ENCODE measurements at places on chromosomes 16 and 17.

GRCh38 chr16:51376080-51376479 is 225.0 kb upstream of the SALL1 start:
- DNase-seq, result no peak

DNA sequence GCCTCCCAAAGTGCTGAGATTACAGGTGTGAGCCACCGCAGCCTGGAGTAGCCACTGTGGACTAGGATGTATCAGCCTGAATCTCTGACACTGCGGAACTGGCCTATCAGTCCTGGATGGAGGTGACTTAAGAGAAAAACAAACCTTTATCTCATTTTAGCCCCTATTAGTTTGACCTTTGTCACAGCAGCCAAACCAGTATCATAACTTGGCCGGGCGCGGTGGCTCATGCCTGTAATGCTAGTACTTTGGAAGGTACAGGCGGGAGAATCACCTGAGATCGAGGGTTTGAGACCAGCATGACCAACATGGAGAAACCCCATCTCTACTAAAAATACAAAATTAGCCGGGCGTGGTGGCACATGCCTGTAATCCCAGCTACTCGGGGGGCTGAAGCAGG is 51.8 kb upstream of the USP7 start:
- no peak for DNase-seq

- no peak for DNase-seq
These were observed 29.9 kb upstream of the GINS2 start for GRCh38 chr16:85718682-85719081.

DNA sequence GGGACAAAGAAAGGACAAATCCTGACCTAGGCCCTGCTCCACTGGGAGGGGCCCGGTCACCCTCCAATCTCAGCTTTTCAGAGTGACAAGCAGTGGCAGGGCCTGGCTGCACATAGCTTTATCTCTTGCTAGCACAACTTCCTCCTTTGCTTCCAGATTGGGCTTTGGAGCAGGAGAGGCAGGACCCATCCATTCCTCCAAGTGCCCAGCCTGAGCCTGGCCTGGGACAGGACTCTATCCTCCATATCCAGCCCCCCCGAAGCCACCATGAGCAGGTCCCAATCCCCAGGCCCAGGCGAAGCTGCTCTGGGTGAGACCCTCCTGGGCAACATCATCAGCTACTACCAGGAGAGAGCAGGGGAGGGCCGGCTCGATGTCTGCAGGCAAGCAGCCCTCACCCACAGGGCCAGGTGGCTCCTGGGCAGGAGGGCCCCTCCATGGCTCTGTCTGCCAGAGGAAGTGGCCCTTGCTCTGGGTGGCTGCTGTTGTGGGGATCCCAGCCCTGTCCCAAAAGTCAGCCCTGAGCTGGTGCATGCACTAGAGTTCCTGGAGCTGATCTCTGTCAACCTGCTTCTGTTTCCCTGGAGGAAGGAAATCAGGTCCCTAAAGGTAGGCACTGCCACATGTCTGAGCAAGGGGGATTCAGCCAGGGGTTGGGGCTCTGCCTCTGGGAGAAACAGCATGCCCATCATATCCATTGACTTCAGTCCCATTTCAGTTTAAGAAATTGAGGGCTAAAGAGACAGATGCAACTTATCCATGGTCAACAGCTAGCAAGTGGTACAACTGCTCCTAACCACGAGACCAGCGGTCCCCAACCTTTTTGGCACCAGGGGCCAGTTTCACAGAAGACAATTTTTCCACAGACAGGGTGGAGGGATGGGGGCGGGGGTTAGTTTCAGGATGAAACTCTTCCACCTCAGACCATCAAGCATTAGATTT is 58.9 kb downstream of the TK2 start:
- DNase-seq, result peak; percentile 14

DNA sequence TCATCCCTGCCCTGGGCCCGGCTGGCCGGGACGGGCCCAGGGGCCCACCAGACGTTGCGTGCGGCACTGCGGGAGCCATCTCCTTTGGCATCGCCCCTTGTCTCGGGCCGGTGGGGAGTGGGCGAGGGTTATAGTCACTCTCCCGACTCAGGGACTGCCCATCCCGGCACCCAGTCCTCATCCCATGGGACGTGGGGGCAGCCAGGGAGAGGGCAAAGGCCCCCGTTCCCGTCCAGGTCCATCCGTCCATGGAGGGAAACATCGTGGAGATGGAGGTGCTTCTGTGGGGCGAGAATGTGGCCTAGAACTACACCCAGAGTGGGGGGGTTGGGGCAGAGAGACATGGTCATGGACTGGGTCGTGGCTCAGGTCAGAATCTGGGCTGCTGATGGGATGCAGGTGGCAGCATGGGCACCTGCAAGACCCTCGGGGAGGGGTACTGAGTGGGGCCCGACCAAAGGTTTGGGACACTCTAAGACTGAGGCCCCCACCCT is 2.4 kb upstream of the WDR90 start:
- no peak for DNase-seq

DNA sequence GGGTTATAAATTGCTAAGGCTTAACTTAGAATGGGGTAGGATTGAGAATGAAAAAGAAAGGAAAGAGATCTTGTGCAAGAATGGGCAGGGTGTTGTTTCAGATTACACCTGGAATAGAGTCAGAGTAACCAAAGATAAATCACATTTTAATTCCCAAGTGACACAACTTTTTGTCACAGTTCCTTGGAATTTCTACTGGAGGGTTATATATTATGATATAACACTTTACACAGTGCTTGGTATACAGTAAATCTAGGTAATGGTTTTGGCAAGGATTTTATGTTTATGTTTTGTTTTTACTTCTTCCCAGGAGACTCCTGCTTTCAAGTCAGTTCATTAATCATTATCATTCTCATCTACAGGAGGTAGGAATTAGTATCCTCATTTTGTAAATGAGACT is 115.7 kb upstream of the KCNJ16 start:
- DNase-seq, result no peak

GRCh38 chr16:66872559-66872942 is 7.8 kb upstream of the PDP2 start:
- DNase-seq, result no peak

DNA sequence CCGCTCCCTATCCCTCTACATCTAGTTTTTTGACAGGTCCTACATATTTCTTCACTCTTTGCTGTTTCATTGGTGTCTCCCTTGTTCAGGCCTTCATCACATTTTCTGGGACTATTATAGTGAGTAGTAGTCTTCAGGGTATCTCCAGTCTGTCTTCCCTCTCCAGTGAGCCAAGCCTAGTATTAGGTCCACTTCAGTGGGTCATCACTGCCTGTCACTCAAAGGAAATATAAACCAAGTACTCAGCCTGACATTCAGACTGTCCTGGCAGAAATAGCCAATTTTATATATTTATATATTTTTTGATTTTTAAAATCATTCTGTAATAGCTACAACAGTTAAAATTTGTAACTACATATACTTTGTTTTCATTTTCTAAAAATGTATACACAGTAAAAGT is 137.8 kb downstream of the CYB561 start:
- DNase-seq, result no peak

- DNase-seq, result no peak
These were observed 16.5 kb upstream of the NSMCE1 start for GRCh38 chr16:27284865-27285675.

All from activated effector memory CD4-positive, alpha-beta T cell treated with anti-CD3 and anti-CD28 coated beads, Interleukin-2, amount 50 U/mL, for 16 hours (primary cell).